Sigmoid colon (tissue), 7 donors: ENCODE measurements at places on chromosomes 12 and 14. TPM values are rescaled to one million over a fixed set of nuclear protein-coding genes. Genes with fewer than 3 reads are reported as not detected.
A peak's percentile ranks its signal among the peaks of the same experiment; 100 is the strongest.

GRCh38 chr12:109999983-110000505 is 814 bp downstream of the ANKRD13A start:
- no peak for DNase-seq

DNA sequence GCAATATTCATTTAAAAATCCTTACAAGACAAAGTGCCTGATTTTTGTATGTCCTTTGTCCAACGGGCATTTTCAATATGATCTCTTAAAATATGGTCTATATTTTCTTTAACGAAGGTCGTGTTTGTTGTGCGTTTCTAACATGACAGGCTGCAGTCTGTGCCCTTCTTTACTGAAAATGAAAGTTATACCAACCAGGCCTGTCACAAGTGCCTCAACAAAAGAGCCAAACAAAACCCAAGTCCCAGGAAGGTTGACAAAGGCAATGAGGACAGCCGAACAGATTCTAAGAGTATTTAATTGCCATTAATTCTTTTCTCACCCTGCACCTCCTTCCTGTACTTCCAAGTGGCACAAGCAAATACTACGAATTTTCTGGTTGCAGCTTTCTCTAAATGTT is 13.9 kb downstream of the PAX9 start:
- DNase-seq = no peak

DNA sequence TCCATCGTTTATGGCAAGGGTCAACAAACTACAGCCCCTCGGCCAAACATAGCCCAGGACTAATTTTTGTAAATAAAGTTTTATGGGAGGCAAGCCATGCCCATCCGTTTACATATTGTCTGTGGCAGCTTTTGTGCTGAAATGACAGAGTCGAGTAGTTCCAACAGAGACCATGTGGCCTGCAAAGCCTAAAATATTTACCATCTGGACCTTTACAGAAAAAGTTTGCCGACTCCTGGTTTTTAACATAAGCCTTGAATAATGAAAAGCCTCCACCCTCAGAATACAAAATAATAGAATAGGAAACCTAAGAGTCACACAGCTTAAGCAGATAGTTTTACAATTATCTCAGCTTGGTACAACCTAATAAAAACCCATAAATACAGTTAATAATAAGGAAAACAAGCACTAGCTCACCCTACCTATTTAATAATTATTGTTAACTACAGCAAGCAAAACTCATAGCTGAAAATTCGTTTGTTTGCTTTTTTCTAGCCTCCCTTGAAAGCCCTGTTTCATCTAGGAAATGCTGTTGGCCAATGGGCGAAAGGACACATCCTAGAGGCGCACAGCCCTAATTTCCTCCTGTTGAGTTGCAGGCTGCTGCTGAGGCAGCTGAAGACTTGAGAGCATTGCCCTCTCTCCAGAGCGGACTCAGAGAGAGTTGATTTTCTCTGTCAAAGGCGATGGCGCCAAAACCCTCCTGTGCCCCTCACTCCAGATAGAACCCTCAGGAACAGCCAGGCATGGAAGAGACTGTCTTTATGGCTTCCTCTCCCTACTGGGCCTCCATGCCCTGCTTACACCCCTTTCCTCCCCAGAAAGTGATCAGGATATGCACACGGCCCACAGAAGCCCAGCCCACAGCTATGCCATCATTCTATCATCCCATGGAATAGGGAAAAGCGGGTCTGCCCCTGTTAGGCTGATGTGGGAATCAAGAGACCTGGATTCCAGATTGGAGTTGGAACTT is 107.2 kb downstream of the DPF3 start:
- no peak for DNase-seq

DNA sequence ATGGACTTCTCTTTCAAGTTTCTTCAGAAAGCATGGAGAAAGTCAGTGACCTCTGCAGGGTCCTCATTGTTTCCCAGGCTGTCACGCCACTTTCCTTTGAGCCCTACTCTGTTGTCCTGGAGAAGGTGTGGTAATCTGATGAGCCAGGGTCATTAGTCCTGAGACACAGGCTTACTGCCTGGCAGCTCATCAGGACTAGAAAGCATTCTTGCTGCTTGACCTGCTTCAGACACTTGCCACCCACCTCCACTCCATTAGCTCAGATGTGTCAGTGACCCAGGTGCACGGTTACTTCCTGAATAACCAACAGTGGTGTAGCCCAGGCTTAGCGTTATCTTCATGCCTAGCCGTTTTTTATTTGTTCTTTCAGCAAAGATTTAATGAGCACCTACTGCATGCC is 93.9 kb downstream of the FGD4 start:
- no peak for DNase-seq

DNA sequence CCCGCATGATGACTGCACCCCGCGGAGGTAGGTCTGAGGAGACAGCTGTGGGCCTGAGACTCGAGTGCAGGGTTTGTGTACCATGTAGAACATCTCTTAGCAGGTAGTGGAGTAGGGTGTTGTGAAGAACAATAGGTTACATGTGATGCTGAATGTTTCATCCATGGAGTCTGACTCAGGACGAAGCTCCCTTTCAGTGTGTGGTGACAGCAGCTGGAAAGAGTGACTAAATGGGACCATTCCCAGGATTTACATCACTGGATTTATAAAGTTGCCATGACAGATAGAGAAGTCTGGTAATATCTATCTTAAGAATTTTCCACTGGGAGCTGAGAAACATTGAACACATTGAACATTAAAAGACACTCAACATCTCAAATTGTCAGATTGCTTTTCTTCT is 259.6 kb upstream of the RGS6 start:
- DNase-seq = no peak

- peak; percentile 88 for DNase-seq
Observed at GRCh38 chr14:92121670-92122350, at the start of the genes CPSF2 and NDUFB1. TSS of gene CPSF2 (plus strand) at chr14:92121969. CDS start at chr14:92130985, 9,016 bp downstream. TSS of gene NDUFB1 (minus strand) at chr14:92121706. CDS start at chr14:92117637, 4,069 bp downstream.

DNA sequence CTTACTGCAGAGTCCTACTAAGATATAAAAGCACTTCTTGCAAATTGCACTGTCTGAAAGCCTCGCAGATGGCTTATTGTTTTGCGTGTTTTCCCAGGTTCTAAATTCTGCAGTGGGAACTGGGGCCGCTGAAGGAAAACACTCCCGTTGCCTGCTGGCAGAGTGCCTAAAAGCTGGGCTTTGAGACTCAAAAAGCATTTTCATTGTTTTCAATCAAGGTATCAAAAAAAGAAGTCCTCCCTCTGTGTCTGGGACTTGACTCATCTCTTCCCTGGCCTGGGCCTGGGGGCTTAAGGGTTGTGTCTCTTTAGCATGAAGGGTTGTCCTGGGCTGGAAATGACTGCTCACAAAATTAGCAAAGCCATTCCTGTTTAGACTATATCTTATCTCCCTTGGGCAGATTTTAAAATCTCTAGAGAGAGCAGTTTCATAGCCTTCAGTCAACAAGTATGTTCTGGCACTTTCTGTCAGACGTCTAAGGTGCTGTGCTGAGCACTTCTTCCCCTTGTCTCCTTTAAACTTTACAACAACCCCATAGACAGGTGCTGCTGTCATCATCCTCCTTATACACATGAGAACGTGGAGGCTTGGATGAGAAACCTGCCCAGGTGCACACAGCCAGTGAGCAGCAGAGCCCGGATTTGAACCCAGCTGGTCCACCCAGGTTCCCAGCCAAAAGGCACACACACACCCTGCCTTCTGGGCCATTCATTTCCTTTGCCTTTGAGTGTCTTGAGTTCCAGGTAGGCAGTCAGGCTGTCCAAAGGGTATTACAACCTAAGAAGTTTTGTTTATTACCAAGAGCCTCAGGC is 31.1 kb downstream of the ELK3 start:
- DNase-seq = no peak

GRCh38 chr14:104458845-104459244 is 120.7 kb upstream of the C14orf180 start:
- DNase-seq = no peak

DNA sequence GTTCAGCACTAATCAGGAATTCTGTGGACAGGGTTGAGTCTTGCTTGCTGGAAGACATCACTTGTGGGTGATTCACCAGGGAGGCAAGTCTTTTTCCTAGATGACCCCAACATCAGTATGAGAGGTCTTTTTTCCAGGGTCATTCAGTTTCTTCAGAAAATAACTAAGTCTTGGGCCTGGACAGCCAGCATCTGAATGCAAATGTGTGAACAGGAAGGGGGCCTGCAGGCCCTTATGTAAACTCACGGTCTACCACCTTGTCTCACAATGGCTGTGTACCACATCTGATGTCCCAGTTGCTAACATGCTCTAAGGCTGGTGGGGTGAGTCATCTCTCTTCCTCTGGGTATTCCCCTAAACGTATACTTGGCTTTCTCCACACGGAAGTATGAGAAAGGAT is 79.2 kb downstream of the HECTD4 start:
- no peak for DNase-seq

- DNase-seq = no peak
Observed at GRCh38 chr14:80930836-80931389, 10.6 kb downstream of the CEP128 start.

DNA sequence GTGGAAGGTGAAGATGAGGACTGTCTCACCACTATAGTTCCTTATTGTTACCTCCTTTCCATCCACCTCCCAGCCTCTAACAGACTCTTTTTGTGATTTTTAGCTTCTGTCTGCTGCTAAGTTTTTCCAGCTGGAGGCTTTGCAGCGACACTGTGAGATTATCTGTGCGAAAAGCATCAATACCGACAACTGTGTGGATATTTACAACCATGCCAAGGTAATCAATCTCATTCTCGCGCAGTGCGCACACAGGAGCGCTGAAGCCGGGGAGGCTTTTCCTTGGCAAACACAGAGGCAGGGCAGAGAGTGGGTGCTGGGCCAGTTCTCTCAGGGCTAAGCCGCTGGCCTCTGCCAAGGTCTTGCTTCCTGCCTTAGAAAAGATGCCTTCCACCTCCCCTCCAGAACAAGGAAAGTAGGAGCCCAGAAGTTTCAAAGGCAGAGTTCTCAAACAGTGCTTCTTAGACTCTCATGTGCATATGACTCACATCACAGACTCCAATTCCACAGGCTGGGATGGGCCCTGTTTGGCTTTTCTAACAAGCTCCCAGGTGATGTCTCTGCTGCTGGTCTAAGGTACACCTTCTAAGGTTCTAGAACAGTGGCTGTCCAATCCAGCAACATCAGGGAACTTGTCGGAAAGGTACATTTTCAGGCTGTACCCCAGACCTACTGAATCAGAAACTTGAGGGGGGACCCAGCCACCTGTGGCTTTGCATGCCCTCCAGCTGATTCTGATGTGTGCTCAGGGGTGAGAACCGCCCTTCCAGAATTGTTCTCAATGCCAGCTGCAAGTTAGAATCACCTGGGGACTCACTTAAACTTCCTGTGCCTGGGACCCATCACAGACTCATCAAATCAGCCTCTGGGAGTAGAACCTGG is 33.8 kb upstream of the PWP1 start:
- no peak for DNase-seq

Gene POTEM
- polyA plus RNA-seq = not detected

DNA sequence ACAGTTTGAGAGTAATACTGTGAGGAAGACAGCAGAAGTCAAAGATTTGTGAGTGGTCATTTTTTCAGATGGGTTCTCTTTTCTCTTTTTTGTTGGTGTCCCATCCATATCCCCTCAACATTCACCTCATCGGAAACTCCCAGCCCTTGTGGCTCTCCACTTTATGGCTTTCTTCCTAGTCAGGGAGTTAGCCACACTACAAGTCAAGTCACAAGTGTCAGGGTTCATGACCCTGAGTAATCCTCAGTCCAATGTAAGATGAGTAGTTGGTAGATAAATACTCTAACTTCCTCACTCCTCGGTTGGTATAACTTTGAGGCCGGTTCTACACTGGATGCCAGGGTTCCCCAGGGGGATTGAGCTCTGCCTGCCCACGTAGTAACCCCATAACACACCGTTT is 41.4 kb downstream of the PTGER2 start:
- DNase-seq = no peak

DNA sequence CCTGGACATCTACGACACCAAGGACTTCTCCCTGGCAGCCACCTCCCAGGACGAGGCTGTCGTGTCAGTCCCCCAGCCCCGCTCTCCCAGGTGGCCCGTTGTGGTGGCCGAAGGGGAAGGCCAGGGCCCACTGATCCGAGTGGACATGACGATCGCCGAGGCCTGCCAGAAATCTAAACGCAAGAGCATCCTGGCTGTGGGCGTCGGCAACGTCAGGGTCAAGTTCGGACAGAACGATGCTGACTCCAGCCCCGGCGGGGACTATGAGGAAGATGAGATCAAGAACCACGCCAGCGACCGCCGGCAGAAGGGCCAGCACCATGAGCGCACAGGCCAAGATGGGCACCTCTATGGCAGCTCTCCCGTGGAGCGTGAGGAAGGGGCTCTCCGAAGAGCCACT is 118.6 kb downstream of the SLC15A4 start:
- DNase-seq = no peak

GRCh38 chr12:66945189-66945817 is 266.4 kb upstream of the GRIP1 start:
- DNase-seq = no peak

DNA sequence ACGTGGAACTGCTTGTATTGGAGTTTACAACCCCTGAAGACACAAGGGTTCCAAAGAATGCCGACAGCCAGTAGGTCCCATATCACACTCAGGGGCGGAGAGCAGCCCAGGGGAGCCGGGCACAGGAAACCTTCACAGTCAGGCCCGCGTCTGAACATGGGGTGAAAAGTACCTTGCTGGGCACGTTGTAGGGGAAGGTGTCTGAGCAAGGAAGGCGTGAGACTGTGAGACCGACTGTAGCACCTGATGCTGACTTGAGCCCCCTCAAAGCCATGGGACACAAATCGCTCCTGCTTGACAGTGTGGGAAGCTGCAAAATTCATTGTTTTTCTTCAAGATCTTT is 14.7 kb downstream of the RIMBP2 start:
- no peak for DNase-seq

Gene TMEM179
- polyA plus RNA-seq = not detected

Gene TSPAN19
- not detected for polyA plus RNA-seq

DNA sequence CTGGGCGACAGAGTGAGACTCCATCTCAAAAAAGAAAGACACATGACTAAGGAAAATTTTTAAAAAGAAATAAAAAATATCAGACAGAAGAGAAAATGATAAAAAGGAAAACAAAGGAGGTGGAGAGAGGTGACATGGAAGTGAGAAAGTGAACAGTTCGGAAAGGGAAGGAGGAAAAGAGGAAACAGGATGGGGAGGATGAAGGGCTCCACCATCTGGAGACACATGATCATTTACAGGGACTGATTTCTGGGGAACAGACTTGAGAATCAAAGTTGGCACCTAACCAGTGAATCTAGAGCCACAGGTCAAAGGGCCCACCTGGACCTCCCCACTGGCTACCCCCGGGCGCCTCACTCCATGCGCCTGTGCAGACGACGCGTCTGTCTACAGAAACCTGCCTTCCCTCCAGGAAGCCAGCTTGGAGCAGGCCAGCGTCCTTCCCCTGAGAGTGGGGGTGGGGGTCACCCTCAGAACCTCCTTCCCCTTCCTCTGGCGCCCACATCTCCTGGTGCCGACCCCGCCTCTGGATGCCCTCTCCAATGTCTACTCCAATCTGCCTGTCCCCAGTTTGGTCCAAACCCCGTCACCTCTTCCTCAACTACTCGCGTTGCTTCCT is 60.5 kb downstream of the AMN start:
- DNase-seq = peak; percentile 58

- peak; percentile 60 for DNase-seq
Observed at GRCh38 chr14:76773956-76774820, 12.9 kb downstream of the VASH1 start.

- no peak for DNase-seq
Observed at GRCh38 chr14:54928216-54928615, 25.6 kb upstream of the GCH1 start.

GRCh38 chr12:91824991-91825390 is 320.7 kb downstream of the BTG1 start:
- no peak for DNase-seq

- DNase-seq = no peak
Observed at GRCh38 chr12:1993871-1994371, 10.3 kb downstream of the DCP1B start.

- no peak for DNase-seq
Observed at GRCh38 chr12:130952171-130952954, 1.3 kb upstream of the ADGRD1 start.

- DNase-seq = no peak
Observed at GRCh38 chr12:19021240-19021639, 108.3 kb upstream of the PLEKHA5 start.

Gene KRT78
- not detected for polyA plus RNA-seq
